ENCODE measurements at places on chromosomes 7 and 10.

- DNase-seq, result no peak
Observed at GRCh38 chr10:128898133-128898915, 568.7 kb upstream of the MGMT start.

DNA sequence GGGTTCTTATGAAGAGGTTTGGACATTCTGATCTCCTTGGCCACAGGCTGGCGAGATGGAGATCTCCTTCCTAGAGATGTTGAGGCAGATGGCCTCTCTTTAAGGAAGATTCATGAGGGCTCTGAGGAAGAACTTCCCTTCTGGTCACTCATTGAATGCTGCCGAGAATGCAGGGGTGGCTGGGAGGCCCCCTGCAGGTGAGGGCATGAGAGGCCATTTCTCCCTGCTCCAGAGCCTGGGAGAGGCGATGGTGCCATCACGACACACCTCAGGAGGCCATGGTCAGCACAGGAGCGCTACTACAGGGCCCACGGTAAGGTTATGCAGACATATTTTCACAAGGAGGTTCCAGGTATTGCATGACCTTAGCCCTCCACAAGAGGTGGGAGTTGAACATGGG, 40.2 kb downstream of the CXCL12 start:
- DNase-seq, result no peak

DNA sequence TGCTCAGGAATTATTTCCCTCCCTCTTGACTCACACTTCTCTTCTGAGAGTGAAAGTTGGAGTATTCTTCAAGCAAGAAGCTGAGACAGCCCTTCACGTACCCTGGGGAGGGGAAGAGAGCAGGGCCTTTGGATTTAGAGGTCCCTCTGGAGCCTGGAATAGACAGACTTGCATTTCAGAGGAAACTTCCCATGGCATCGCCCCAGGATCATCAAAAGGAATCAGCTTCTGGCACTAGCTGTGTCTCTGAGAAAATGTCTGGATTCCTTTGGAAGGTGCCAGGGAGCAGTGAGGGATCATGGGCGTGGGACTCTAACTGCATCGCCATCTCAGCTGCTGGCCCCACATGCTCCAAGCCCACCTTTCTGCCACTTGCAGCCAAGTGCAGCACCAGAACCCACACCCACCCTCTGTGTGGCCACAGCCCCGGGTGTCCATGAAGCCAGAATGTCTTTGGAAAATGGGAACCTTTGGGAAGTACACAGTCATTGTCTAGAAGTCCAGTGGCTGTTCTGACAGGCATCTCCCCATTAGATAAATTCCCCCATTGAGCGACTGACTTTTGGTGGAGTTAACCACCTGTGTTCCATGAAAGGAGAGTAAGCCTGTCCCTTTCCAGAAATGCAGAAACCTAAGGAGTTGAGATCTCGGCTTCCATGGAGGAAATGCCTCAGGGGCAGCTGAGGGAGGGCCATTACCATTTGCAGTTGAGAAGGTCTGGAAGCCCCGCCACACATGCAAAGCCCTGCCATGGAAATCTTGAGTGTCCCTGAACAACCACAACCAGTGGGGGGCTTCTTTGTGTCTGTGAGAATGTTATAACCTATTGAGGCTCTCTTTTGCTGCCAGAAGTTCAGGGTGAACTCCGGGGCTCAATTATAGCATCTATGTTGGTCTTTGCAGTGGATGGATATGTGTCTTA, 57.8 kb upstream of the GDF10 start:
- no peak for DNase-seq

- no peak for DNase-seq
Observed at GRCh38 chr10:85613391-85613790, 753.2 kb downstream of the GRID1 start.

GRCh38 chr7:137875746-137876145, 29.0 kb upstream of the DGKI start:
- DNase-seq, result no peak

- no peak for DNase-seq
Observed at GRCh38 chr7:16531707-16532106, 5.1 kb downstream of the LRRC72 start.

- DNase-seq, result no peak
Observed at GRCh38 chr7:23458044-23458443, 12.2 kb downstream of the IGF2BP3 start.

DNA sequence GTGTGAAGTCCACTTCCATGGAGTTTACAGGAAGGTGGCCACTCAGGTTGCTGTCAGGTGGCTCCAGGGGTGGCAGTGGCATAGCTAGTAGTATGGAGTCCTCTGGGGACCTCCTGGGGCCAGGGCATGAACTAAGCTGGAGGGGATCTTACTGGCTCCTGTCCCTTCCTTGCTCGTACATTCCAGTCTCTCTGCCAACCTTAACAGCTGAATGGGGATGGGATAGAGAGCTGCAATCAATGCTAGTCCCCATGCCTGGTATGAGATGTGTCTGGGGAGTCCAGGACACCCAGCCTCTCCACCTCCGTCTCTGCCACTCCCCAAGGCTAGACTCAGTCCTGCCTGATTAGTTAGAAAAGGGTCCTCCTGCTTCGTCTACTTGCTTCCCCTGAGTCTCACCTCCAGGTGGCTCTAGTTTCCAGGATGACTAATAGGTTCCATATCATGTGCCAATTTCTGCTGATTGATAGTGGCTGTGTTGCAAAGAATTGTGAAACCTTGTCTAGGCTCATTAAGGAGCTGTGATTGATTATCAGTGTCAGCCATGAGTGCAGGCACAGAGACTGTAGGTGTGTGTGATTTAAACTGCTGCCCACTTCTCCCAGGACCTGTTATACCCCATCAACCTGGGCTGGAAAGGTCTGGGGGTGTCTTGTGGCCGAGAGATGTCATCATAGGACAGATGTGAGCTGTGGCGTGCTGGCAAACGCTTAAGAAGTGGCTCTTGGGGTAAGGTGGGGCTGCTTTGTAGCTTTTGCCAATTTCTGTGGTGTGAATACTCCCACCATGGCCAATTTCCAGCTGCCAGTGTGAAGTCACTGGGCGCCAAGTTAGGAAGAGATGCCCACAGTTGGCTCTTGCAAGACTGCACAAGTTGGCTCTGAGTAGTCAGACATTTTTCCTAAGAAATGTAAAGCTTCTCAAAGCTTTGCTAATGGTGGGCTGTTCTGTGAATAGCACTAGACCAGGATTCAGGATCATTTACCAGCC, 59.8 kb downstream of the COL13A1 start:
- DNase-seq, result no peak

GRCh38 chr7:100791881-100792666, 35.2 kb downstream of the EPHB4 start:
- DNase-seq, result no peak

- no peak for DNase-seq
Observed at GRCh38 chr10:78255214-78255613, 221.6 kb downstream of the RPS24 start.

DNA sequence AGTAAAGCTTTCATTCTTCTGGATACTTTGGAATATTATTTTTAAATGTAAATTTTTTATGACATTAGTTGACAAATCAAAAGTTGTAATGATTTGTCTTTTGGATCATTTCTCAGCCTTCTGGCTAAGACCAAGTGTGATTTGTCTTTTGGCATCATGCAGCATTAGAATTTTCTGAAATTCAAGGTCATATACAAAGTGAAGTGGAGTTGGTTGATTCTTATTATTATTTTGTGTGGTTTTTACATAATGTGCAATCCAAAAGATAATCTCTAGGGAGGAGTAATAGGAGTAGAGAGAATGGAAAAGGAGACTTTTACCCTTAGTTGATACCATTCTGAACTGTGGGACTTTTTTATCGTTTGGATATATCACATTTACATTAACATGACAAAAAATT, 24.2 kb upstream of the SEPTIN7 start:
- DNase-seq, result no peak

DNA sequence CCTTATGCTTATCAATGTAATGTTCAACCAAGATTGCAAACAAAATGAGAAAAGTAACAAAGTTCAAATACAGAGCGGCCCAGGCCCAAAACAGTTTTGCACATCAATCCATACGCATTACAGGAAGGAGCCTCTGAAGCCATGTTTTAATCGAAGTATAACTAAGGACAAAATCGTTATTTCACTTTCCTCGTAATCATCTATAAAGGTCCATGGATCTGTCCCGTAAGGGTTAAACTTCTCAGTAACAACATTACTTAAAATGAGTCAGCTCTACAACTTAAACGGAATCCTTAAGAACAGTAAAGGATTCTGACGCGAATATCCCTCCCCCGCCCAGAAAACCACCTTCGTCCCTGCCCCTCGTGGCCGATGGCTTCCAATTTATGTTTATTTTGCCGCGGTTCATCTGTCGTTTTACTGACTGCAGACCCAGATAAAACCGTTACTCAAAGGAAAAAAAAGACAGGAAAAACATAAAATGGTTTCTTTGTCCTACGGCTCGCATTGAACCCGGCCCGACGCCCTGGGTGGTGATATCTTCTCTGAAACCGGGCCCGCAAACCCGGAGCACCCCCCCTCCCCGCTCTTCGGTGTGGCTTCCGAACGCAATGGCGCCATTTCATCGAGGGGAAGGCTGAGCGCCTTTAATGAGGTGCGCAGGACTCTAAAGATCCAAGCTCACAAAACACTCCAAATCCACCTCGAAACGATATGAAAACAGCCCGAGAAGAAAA, 1.1 kb downstream of the HNRNPA2B1 start:
- no peak for DNase-seq
